ENCODE measurements at places on chromosomes 5 and 9.

GRCh38 chr5:148904440-148904839, 78.0 kb downstream of the ADRB2 start:
- no peak for DNase-seq

DNA sequence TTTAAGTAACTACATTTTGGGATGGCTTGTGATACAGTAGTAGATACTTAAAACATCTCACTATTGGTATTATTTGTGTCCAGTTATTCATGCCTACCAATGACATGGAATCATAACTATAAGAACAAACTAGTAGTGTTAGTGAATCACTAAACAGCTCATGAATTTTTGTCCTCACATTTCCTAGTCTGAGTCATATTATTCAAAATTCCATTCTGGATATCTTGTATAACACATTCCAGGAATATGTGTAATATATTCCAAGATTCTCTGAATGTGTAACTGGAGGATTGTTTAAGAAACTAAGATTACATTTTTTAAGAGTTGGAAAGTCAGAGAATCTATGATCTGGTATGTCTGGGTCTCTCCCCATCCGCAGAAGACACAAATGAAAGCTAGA, 565.3 kb upstream of the ZNF608 start:
- DNase-seq, result no peak

GRCh38 chr5:168969326-168969886, 331.5 kb downstream of the SLIT3 start:
- DNase-seq, result no peak

GRCh38 chr9:4499917-4500316, 9.6 kb downstream of the SLC1A1 start:
- DNase-seq, result no peak

DNA sequence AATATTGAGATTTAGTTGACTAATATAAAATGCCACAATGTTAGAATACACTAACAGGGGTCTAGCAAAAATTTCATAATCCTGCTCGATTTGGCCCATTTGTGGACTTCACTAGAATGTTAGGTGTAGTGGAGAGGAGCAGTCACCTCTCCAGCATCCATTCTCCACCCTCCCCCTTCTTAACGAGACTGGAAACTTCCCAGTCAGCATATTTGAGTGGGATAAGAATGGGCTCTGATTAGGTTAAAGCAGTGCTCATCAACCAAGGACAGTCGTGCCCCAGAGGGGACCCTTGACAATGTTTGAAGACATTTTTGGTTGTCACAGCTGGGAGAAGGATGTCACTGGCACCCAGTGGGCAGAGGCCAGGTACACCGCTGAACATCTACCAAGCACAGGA, 46.7 kb downstream of the FANCC start:
- DNase-seq, result no peak

GRCh38 chr5:80569086-80569960, 757 bp downstream of the ANKRD34B start:
- no peak for DNase-seq

- DNase-seq, result no peak
These were observed at the start of gene PLPP7 for GRCh38 chr9:131289301-131290035. PLPP7 (plus strand) TSS chr9:131289723; CDS start chr9:131289998, 275 bp downstream.

Measured in stimulated activated CD8-positive, alpha-beta memory T cell treated with anti-CD3 and anti-CD28 coated beads, Interleukin-4, amount 100 ng/mL, for 4 hours (primary cell).